T47D (cell line): ENCODE measurements at places on chromosomes 16 and 17.

GRCh38 chr16:6803176-6803575, 529.5 kb upstream of the RBFOX1 start:
- no peak for DNase-seq

DNA sequence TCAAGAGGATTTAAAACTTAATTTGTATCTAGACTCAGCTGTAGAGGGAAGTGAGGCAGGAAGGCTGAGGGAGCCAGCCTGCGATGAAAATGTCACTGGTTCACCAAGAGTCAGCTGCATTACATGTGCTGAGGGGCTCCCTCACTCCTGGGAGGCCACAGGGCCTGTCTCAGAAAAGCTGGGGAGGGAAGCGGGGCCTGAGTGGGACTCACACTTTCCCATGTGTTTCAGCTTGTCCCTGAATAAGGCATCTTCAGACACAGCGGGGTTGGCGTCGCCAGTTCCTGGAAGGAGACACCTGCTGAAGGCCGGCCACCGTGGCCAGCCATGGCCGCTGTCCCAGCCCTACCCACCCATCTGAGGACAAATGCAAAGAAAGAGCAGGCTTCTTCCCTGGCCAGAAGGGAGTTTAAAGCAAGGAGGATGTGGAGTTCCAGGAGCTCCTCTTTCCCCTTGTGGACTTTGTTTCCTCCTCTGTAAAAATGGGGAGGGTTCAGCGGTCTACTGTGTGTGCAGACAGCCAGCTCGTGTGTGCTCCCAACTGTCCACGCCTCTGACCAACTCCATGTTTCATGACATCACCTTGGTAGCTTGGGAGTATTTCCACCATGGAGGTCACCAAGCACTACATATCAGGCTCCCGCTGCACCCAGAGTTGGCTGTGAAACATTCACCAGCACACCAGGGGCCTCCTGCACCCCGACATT, 19.2 kb upstream of the MRPS23 start:
- no peak for DNase-seq

GRCh38 chr16:27828671-27829070, 234.8 kb downstream of the GSG1L start:
- DNase-seq, result no peak

DNA sequence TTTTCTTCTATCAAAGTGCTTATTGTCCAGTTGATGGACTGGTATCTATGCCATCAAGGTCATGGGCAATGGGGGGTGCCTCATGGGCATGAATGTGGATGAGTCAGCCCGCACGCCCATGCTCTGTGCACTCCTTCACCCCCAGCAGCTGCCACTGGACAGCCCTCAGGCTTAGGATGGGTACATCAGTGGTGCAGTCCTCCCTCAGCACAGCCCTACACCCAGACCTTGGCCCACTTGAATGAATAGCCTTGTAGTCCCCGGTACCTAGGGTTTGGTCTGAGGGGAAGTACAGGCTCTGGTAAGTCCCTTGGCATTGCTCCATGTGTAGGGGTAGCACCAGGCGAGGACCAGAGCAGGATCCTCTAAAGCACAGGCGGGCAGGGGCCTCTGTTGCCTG, 10.4 kb upstream of the GNA13 start:
- no peak for DNase-seq

DNA sequence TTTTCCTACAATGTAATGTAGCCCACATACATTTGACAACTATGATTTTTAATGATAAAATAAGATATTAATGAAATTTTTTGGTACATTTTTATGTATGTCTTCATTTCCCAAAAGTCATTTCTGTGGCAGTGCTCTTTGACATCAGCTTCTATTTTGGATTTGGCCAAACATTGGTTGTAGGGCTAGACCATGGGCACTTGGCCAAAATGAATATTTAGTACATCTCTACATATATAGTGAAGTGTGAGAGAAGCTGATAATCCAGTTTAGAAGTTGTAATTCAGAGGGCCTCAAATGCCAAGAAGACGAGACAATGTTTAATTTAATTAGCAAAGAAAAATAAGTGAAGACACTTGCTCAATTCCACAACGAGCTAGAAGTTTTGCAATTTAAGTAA, 724.9 kb upstream of the SOX9 start:
- DNase-seq, result no peak

GRCh38 chr16:88903267-88903666, 36.8 kb upstream of the PABPN1L start:
- no peak for DNase-seq

GRCh38 chr16:1953734-1954133, 755 bp downstream of the RPL3L start:
- DNase-seq, result no peak

GRCh38 chr16:30615358-30616091, 5.3 kb upstream of the ZNF689 start:
- peak; percentile 88 for DNase-seq

DNA sequence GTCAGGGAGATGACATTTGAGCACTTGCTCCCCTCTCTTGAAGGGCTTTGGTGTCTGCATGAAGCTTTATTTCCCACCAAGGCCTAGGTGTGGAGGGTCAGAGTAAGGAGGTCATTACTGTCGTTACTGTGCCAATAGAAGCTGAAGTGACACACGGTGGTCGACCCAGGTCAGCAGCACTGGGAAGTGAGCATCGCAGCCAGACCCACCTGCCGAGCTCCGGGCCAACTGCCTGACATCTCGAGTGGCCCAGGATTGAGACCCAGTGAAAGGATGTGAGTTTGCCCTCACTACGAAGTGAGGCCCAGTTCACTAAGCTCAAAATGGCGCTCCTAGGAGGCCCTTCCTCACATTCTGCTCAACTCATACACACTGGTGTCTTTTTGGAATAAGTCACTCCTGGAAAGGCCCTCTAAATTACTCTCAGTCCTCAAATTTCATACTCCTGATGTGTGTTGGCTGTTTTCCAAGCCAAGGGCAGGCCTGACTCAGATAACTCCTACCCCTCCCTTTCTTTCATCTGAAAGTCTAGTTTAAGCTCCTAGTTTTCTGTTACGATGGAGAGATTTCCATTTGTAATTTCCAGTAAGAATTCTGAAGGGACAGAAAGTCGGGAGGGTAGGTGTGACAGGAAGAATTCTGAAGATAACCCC, 200.4 kb downstream of the LGALS9B start:
- no peak for DNase-seq
